ENCODE measurements at places on chromosomes 7 and 10.

- DNase-seq: no peak
These were observed 529 bp downstream of the ZNF853 start for GRCh38 chr7:6615723-6616555.

- no peak for DNase-seq
These were observed 444.3 kb downstream of the AUTS2 start for GRCh38 chr7:70042533-70042932.

- no peak for DNase-seq
These were observed 94.7 kb upstream of the RAB11FIP2 start for GRCh38 chr10:118141471-118141870.

- no peak for DNase-seq
These were observed 70.2 kb upstream of the ITGA8 start for GRCh38 chr10:15789793-15790525.

DNA sequence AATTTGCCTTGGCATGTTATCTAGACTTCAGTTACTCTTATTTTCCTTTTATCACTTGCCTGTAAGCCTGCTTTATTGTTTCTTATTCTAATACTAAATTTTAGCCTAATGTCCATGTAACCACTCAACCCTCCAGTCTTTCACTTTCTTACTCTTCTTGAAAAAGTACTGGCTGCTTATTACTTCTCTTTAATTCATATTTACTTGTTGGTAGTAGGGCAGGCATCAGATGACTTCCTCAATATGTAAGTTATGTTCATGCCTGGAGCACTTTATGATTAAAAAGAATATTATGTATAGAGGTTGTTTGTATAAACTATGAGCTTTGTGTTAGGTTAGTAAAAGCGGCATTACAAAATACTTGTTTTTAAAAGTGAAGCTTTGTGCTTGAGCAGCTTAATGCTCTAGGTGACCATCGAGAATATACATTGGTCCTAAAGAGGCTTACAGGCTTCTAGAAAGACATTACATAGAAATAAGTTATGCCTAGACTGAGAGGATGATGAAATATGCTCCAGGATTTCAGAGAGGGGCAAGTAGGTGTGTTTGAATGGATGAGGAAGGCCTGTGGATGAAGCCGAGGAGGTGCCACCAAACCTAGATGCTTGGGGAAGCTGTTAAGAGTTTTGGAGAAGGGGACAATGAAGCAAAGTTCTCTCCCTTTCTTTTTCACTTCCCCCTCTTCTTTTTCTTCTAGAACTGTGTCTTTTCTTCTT, 207.1 kb upstream of the HDAC9 start:
- DNase-seq: no peak

Data from effector memory CD4-positive, alpha-beta T cell (primary cell).